ENCODE measurements at places on chromosomes 4 and X.

GRCh38 chr4:55892156-55892555 is 38.7 kb downstream of the EXOC1 start:
- DNase-seq, result no peak

- no peak for DNase-seq
Observed at GRCh38 chr4:113811359-113811758, 49.8 kb upstream of the CAMK2D start.

DNA sequence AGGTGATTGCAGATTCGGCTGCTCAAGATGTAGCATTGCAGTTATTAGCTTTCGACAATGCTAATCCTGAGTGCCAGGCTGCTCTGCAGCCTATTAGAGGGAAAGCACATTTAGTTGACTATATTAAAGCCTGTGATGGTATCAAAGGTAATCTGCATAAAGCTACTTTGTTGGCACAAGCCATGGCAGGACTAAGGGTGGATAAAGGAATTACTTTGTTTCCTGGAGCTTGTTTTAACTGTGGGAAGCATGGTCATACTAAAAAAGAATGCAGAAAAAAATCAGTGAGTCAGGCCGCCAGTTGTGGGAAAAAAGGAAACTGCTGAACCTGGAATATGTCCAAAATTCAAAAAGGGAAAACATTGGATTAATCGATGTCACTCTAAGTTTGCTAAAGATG is 154.9 kb upstream of the TECRL start:
- no peak for DNase-seq

- no peak for DNase-seq
Observed at GRCh38 chr4:85102606-85103005, 136.1 kb upstream of the WDFY3 start.

- DNase-seq, result peak; percentile 83
Observed at GRCh38 chr4:170138580-170139194, 48.9 kb upstream of the AADAT start.

GRCh38 chr4:82823062-82823461 is 24.5 kb upstream of the SCD5 start:
- DNase-seq, result no peak

DNA sequence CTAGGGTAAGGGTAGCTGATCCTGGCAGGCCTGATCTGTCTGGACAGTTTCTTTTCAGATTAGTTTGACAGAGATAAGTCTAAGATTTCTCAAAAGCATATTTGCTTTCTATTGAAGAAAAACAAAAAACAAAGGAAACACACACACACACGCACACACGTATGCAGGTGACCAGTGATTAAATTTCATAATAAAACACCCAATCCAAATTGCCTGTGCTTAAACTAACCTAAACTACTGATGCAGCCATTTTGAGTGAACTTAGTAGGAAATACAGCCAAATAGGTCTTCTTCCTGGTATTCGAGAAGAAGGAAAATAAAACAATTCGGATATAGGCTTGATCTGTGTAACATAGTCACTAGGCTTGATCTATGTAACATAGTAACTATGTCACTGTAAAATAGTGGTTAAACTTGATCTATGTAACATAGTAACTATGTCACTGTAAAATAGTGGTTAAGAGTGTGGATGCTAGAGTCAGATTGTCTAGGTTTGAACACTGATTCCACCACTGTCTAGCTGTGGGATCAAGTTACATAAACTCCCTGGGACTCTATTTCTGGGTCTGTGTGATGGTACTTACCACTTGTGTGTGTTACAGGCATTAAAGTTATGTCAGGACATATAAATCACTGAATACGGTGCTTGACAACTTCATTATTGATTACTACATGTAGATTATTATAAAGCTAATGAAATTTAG is 9.8 kb upstream of the CCNG2 start:
- DNase-seq, result no peak

- DNase-seq, result no peak
Observed at GRCh38 chr4:55143858-55144257, 18.5 kb upstream of the KDR start.

GRCh38 chrX:151973060-151973661 is 1.3 kb downstream of the GABRE start:
- no peak for DNase-seq

DNA sequence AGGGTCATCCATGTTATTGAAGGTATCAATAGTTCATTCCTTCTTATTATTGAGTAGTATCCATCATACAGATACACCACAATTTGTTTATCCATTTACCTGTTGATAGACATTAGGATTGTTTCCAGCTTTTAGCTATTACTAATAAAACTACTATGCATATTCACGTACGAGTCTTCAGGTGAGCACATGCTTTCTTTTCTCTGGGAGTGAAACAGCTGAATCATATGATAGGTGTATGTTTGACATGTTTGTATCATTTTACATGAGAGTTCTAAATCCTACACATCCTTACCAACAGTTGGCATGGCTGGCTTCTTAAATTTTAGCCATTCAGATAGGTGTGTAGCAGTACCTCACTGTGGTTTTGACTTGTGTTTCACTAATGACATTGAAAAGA is 556.6 kb upstream of the DIPK2B start:
- DNase-seq, result no peak

DNA sequence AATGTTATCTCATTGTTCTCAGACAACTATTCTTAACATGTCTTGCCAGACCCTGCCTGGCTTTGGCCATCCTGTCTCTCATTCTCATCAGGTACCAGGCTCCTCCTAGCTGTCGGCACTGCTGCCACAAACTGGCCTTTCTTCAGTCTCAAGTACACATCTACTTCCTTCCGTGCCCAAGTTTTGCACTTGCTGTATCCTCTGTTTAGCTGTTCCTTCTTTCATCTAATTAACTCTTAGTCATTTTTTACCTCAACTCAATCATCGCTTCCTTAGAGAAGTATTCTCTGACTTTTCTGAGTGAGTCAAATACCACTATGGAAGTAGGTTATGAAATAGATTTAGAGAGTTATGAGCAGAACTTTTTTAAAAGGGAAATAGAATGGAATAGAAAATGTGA is 19.7 kb downstream of the CXCL3 start:
- no peak for DNase-seq

DNA sequence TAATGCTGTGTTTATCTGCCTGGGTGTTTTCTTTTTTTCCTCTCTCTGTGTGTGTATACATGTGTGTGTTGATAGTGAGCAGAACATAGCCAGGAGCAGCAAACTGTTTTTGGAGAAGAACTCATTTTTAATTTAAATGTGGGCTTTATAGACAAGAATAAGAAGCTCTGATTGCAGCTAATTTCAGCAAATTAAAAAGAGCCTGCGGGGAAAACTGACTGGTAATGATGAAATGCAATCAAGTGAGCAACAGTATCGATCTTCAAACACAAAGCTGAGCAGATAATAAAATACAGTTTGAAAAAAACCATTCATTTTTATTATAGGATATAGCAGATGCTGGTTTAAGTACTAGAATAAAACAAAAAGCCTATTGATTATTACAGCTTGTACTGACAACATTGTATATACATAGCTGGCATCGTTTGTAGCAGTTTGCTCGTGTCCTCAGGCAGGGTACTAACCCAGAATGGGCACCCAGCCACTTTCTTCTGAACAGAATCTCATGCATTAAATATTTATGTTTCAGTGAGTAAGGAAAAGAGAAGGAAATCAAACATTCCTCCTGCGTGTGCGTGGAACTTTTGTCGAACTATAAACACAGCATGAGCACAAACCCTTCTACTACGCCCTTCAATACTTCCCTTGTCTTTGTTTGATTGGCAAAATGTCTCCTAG is 73.5 kb upstream of the ZFP42 start:
- no peak for DNase-seq

DNA sequence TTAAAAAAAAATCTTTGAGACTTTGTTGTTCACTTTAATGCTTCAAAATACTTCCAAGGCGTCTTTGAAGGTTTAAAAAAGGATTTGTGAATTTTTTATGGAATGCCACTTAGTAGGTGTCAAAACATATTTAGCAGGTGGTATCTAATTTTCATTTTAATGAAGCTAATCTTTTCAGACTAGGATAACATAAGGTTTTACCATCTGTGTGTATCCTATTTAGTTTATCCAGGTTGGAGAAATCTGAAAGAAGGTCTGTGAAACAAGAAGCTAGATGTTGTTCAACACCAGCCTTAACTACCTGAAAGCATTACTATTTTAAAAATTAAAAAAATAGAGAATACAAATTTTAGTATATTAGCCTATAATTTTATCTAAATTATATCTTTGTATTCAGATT is 193.4 kb downstream of the GRID2 start:
- no peak for DNase-seq

DNA sequence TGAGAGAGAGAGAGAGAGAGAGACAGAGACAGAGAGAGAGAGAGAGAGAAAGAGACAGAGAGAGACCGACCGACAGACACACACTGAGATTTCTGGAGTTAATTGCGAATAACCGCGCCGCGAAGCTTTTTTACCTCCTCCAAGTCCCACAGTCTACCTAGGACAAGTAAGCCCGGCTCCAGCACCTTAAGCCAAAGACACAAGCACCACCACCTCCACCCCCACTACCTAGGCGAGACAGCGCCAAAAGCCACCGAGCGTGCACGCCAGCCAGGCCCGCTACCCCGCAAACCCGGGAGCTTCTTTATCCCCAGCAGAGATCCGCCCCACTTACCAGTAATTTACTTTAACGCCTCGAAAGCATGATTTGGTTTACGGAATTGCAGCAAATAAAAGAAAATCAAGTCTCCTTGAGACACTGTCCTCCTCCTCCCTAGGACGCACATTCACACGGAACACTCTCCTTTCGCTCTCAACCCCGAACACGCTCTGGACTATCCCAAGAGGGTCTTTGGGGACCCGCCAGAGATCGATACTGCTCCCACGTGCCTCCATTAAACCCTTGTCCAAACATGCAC is 649.6 kb upstream of the DIPK2B start:
- peak; percentile 63 for DNase-seq
